ENCODE measurements at places on chromosomes 11 and 22. TPM values are rescaled to one million over a fixed set of nuclear protein-coding genes. Genes with fewer than 3 reads are reported as not detected.

Gene XKR3
- not detected for polyA plus RNA-seq

Gene HOATZ
- 2.0 TPM for polyA plus RNA-seq

DNA sequence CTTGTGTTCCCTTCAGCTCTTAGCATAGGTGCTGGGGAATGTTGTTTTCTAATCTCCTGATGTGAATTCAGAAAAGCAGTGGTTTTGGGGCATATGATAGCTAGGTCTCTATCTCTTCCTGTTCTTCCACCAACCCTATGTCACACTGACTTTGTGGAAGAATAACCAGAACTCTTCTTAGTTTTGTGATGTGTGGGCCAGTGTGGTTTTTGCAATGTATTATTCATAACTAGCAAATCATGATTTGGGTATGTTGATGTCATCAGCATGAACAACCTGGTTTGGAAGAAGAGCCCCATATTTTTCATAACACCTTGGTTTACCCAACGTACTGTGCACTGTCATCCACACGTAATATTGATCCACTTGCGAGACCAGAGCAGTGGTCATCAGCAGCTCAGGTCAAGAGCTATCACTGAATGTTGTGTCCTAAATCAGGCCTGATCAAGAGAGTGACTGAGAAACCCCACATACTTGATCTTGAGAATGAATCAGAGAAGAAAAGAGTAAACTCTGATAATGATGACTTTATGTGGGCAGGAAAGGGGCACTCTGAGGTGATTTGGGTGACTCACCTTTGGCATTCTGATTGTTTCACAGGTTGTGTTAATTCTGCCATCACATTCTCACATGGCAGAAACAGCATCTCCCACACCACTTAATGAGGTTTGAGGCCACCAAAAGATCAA lies 19.4 kb upstream of the MS4A6E start:
- no peaks in the 10 kb centered on the region for H3K4me1 ChIP-seq
- DNase-seq, result no peak
- H3K27ac ChIP-seq, result no peak overlapping the region
- peaks cover 5% of the 10 kb centered on the region for H3K36me3 ChIP-seq
- no peak overlapping the region for H3K4me3 ChIP-seq
- no peaks in the 10 kb centered on the region for H3K27me3 ChIP-seq

- H3K4me1 ChIP-seq, result no peaks in the 10 kb centered on the region
- H3K27ac ChIP-seq, result no peak overlapping the region
- H3K4me3 ChIP-seq, result no peak overlapping the region
- DNase-seq, result no peak
- no peaks in the 10 kb centered on the region for H3K36me3 ChIP-seq
These were observed 150.7 kb upstream of the CCDC90B start for GRCh38 chr11:83436855-83437254.

DNA sequence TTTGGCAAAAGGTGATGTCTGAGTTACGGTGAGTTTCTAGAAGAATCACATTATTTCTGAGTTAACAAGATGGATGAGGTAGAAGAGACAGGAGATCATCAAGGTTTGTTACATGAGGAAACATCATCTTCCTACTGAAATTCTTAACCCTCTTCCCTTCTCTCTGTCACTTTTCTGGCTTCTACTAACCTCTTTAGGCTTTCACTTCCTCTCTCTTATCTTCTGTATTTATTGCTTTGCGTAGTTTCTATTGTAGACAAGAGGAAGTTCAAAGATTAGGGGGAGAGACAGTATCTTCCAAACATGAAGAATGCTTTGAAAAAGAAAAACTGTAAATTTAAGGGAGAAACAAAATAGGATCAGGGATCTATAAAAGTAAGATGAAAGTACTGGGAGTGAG lies 75.4 kb downstream of the TRPC6 start:
- H3K4me1 ChIP-seq, result no peaks in the 10 kb centered on the region
- H3K27me3 ChIP-seq, result no peaks in the 10 kb centered on the region
- H3K27ac ChIP-seq, result no peak overlapping the region
- no peak overlapping the region for H3K4me3 ChIP-seq

Gene EML3
- 42.2 TPM for polyA plus RNA-seq
